ENCODE measurements at places on chromosomes 2 and 18.

GRCh38 chr2:17912266-17912691 is 33.8 kb downstream of the KCNS3 start:
- DNase-seq: no peak

DNA sequence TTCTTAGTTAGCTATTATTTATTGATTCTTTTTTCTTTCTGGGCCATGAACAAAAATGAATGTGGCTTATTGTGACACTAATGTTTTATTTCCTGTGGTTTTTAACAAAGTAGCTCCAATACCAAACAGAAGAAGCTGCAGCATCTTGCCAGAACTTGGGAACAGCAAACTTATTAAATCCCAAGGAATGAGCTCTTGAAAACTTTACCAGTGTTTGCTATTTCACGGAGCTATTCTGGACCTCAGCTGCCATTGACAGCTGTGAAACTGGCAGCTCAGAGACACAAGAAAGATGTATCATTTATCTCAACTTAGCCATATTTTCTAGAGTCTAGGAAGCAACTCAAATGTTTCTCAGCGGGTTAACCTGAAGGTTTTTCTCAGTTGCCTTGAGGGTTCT is 91.0 kb upstream of the NEUROD1 start:
- no peak for DNase-seq

DNA sequence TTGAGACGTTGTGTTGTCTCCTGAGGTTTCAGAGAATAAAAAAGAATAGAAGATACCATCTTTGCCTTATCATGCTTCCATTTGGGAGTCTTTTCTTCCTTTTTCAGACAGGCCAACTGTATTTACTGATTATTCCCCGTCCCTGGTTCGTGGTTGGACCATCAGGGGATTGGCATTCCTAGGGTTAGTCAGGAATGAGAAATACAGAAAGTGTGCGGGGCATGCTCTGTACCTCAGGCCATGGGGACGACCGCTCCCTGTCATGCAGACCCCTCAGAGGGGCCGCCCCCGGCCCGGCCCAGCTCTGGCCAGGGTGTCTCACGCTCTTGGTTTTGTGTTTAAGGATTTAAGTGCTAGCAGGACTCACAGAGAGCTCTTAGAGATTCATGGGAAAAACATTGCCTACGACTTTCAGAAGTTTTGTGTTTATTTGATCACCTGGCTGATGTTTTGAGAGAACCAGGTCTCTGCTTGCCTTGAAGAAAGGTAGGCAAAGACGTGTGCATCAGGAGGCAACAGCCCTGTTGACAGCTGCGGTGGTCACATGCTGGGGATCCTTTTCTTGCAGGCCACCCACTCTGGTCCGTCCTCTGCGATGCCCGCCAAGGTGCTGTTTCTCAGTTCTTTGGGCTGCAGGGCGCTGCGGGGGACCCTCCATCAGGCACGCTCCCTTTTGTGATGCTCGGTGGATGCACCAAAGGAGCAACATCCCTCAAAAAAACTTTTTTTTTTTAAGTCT is 317.8 kb downstream of the AGAP1 start:
- DNase-seq: no peak

DNA sequence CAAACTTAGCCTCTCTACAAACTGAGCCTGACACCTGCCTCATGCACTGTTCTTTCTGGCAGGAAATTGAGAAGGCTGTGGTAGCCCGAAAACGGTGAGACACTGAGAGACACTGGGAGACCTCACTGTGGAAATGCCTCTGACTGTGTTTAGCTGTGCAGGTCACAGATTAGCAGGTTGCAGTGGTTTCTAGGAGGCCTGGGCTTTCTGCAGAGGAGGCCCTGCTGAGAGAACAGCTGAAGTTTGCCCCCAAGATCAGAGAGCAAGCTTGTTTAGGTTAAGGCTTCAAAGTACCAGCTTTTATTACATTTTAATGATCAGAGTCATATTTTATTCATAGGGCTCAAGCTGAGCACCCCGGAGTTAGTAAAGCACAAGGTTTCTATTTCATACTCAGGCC is 68.7 kb upstream of the LYPD6 start:
- DNase-seq: no peak

DNA sequence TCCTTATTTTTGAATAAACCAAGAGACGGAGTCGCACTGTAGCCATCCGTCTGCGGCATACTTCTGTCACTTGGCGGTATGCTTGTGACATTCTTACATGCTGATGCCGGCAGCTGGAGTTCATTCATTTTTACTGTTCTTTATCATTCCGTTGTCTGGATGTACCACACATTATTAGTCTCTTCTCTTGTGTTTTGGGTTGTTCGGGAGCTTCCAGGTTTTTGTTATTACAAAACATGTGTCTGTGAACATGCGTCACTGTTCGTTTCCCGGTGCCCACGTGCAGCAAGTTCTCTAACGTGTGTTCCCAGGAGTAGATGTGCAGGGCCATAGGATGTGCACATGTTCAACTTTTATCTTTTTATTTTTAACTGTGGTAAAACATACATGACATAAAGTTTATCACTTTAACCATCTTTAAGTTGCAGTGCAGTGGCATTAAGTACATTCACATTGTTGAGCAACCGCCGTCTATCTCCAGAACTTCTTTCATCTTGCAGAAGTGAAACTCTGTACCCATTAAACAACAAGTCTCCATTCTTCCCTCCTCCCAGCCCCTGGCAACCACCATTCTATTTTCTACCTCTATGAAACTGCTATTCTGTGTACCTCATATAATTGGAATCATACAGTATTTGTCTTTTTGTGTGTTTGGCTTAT is 40.1 kb downstream of the MTCL1 start:
- DNase-seq: no peak

DNA sequence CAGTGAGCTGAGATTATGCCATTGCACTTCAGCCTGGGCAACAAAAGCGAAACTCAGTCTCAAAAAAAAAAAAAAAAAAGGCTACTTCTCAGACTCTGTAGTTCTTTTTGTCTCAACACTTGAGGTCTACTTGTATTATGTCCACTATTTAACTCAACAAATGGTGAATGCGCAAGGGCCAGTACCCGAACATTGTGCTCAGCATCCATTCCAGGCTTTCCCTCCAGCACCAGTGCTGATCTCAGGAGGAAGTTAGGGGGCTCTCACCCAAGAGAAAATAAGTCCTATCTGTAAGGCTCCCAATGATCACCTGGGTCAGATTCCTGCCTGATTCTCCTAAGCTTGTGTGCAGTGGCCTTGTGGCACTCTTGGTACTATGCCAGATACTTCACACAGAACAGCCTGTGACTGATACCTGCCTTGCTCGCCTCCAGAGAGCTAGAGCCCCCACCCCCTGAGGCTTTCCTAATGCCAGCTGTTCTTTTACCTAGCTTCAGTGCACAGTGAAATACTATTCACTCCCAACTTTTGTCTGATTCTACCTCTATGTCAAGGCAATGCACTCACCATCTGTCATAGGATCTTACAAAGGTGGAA is 74.9 kb downstream of the INO80D start:
- DNase-seq: no peak

DNA sequence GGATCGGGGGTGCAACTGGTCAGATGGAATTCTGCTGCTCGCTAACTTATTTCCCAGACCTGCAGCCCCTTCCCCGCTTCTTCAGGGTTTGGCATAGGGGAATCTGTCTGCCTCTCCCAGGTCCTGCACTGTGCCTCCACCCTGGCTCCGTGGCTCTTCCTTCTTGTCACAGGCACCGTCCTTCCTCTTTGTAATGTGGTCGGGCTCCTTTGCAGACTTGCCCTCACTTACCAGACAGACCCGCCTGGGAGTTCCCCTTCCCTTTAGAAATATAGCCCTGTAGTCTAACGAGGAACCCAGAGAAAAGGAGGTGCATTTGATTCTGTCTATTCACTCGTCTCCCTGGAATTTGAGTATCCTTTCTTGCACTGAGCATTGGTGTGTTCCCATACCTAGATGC is 63.9 kb upstream of the PAX8 start:
- no peak for DNase-seq
